Brain microvascular endothelial cell (primary cell): ENCODE measurements at places on chromosomes 16 and 17.

DNA sequence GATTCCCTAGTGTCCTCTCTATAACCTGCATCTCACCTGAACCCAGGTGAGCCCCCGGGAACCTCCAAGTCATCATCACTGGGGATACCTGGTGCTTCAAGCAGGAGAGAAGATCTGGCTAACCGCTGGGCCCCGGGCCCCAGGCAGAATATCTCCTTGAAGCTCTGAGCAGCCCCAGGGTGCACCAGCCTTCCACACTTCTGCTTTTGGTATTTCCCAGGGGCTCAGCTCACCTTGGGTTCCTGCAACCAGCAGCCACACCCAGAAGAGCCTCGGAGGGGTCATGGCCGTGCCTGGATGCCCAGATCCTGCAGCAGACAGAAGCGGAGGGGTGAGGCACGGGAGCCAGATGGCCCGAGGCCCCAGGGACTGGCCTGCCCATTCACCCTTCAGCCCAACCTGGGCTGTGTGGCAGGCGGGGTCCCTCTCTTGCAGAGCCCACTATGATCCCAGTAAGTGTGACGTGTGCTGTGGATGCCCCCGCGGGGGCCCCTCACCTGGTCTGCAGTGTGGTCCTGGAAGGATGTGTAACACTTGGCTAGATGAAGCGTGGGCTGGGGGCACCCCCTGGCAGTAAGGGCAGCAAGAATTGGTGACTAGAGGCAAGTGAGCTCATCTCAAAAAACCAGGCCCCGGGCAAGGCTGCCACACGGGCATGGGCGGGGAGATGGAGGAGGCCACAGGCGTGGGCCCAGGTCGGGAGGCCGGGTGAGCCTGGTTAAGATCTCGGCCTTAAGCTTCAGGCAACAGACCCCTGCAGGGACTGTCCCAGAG is 2.6 kb downstream of the LGALS3BP start:
- DNase-seq = no peak

GRCh38 chr16:63461248-63461841 is 1425.1 kb upstream of the CDH8 start:
- DNase-seq = peak; percentile 44

- no peak for DNase-seq
Measured at GRCh38 chr16:3509470-3509928, 8.7 kb downstream of the CLUAP1 start.

DNA sequence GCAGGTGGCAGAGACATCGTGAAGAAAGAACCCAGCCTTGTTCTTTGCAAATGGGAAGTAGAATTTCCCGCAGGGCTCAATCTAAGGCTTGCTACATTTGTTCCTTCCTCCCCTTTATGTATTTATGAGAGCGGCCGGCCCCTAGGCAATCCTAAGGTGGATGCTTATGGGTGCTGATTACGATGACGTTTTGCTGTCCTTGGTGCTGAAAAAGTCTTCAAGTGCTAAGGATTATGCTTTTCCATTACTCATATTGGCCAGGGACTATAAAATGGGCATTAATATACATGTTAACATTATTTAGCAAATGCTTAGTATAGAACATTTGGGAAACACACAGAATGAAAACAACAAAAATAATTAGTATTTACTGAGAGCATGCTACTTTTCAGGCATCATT is 313.3 kb upstream of the XYLT1 start:
- DNase-seq = peak; percentile 60

GRCh38 chr17:80719449-80719848 is 174.8 kb downstream of the RPTOR start:
- no peak for DNase-seq

DNA sequence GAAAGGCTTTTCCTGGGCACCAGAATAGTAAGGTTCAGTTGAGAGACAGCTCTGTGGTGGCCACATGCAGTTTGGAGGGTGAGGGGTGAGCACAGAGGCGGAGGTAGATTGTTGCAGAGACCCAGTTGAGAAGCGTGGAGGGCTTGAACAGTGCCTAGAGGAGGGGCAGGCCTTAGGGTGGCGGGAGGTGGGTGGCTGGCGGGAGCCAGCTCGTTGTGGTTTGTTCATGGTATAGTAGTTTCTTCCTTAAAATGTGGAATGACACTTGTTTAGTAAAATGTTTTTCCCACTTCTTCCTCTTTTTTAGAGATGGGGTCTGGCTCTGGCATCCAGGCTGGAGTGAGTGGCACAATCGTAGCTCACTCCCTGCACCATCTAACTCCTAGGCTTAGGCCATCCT is 14.2 kb downstream of the USP10 start:
- DNase-seq = no peak

GRCh38 chr17:41073676-41074075 is 8.0 kb upstream of the KRTAP2-4 start:
- DNase-seq = no peak

- no peak for DNase-seq
Measured at GRCh38 chr16:8955828-8956227, 7.9 kb downstream of the USP7 start.

GRCh38 chr16:79165079-79165478 is 435.5 kb downstream of the MAF start:
- no peak for DNase-seq

DNA sequence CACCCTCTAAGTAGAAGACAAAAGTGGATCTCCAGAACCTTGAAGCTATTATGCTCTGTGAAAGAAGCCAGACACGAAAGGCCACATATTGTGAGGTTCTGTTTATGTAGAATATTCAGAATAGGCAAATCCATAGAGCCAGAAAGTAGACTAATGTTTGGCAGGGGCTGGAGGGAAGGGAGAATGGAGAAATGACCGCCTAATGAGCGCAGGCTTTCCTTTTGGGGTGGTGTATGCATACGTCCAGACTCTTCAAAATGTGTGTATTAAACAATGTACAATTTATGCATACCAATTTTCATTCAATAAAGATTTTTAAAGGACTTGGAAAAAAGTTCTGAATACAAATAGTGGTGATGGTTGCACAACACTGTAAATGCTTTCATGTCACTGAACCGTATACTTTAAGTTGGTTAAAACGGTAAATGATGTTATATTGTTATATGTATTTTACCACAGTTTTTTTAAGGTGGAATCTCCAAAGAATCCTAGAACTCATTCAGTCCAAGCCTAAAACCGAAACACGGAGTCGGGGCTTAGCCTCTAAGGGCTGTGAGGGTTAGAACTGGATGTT is 397.4 kb downstream of the SOX9 start:
- no peak for DNase-seq

DNA sequence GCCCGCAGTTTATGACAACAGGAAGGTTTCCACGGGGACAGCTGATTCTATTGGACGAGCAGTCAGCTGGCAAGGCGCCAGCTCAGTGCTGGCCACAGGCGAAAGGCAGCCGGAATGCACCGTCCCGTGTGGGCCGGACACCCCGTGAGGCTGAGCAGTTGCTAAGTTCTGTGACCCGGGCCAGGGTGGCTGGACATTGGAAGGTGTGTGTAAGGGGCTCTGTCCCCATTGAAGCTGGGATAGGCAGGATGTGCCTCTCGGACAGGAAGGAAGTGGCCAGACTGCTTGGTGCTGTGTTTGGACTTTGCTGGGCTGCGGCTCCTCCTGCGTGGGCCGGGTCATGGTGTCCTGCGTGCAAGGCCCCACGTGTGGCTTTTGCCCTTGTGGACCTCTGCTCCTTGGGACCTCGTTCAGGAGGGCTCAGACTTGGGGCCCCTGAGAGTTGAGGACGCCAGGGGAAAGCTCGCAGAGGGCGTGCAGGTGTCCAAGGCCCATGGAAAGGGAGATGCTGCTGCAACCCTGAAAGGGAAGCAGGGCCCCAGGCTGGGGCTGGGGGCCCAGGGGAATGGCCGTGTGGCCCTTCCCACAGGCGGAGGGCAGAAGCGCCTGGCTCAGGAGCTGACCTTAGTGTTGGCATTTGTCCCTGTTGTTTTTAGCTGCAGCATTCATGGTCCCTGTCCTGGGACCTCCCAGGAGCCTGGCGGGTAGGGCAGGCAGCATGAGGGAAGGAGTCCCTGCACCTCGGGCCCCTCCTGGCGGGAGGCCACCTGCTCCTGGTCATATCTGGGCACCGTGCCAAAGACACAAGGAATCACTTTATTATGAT is 10.0 kb downstream of the BAIAP2 start:
- peak; percentile 79 for DNase-seq
